ENCODE measurements at places on chromosomes 4 and X.

DNA sequence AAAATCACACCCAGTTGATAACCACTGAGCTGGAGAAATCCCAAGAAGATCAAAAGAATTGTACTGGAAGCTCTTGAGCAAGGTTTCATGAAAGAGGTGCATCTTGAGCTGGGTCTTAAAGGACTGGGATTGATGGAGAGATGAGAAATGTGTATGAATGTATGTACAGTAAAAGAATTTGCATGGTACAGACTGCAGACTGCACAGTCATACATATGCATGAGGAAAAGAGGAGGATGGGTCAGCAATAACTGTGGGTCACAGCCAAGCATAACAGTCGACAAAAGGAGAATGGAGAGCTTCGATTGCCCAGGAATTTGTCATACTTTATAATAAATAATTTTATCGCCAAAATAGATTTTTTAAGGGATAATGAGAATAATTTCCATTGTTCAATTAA lies 4.8 kb upstream of the RELL1 start:
- DNase-seq, result no peak

GRCh38 chr4:4595252-4595651 lies 53.4 kb upstream of the STX18 start:
- no peak for DNase-seq

- DNase-seq, result no peak
These were observed 8.4 kb upstream of the VSIG1 start for GRCh38 chrX:108036298-108036973.

DNA sequence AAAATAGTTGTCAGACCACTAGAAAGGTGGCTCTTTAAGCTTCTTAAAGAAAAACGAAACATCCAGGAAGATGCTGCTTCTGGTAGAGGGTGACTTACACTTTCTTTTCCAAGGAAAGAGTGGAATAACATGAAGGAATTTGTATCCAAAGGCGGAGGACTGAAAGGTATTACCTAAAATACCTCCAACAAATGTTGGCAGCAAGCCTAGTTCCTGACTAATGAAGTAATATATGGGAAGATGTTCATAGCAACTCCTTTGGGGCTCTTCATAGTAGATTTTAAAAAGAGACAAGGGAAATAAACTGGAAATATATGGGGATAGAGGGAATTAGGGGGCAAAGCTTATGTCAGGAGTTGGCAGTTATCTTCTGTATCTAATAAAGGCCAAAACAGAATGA lies 116.2 kb downstream of the AASDH start:
- DNase-seq, result no peak

GRCh38 chr4:33802578-33802977 lies 2441.7 kb downstream of the ARAP2 start:
- DNase-seq, result no peak

- DNase-seq, result no peak
These were observed 133.4 kb downstream of the ADGRL3 start for GRCh38 chr4:61333490-61333889.

DNA sequence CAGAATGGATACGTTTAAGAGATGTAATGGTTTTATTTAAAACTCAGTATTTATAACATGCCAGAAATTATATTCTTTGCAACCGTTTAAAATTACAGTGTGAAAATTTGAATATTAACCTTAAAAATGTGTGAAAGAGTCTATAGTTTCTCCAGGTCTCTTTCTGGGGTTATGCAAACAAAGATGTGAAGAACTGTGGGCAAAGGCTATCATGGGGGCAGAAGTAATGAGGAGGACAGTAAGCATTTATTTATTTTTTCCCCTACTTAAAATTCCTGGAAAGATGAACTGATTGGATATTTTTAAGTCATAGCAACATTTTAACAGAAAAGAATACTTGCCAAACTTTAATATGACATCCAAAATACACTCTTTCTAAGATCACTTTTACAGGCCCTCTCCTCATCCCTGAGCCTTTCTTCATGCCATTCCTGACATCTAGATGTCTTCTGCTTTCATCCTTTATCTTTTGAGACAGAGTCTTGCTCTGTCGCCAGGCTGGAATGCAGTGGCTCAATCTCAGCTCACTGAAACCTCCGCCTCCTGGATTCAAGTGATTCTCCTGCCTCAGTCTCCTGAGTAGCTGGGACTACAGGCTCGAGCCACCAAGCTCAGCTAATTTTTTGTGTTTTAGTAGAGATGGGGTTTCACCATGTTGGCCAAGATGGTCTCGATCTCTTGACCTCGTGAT lies 46.1 kb downstream of the TMEM131L start:
- DNase-seq, result no peak

- DNase-seq, result no peak
These were observed 447.0 kb upstream of the GALNT7 start for GRCh38 chr4:172721659-172722058.

GRCh38 chrX:42900947-42901346 lies 123.0 kb upstream of the PPP1R2C start:
- DNase-seq, result no peak

DNA sequence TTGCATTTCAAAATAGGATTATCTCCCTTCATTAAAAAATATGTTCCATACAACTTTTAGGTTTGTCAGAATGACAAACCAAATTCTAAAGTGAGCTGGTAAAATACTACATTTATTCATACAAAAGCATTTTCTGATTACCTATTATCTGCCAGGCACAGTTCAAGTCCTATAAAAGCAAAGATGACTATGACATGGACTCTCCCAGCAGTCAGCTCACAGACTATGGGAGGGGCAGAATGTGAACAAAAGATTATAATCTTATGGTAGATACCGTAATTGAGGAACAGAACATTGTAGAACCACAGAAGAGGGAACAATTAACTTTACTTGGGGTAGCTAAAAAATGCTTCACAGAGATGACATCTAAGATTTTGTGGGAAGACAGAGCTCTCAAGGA lies 12.4 kb downstream of the PAQR3 start:
- no peak for DNase-seq

- DNase-seq, result no peak
These were observed 368.0 kb downstream of the GBA3 start for GRCh38 chr4:23060776-23061175.
